ENCODE measurements at places on chromosomes 5 and 9. TPM values are rescaled to one million over a fixed set of nuclear protein-coding genes. Genes with fewer than 3 reads are reported as not detected.

KLHL3 gene
- total RNA-seq, result 6.2 TPM

- DNase-seq, result no peak
Measured at GRCh38 chr9:27539479-27540441, 10.1 kb upstream of the MOB3B start.

- no peak for DNase-seq
Measured at GRCh38 chr5:103452089-103452488, 110.5 kb downstream of the NUDT12 start.

- DNase-seq, result peak; percentile 73
Measured at GRCh38 chr9:74887041-74887980, at the start of gene TRPM6. Gene TRPM6 (minus strand): TSS chr9:74887921. CDS start chr9:74887856, 65 bp downstream.

TPPP gene
- total RNA-seq, result not detected

- no peak for DNase-seq
Measured at GRCh38 chr9:114883709-114884108, 46.7 kb downstream of the TNFSF8 start.

GRCh38 chr9:86082870-86083269 is 16.5 kb downstream of the GOLM1 start:
- no peak for DNase-seq

DNA sequence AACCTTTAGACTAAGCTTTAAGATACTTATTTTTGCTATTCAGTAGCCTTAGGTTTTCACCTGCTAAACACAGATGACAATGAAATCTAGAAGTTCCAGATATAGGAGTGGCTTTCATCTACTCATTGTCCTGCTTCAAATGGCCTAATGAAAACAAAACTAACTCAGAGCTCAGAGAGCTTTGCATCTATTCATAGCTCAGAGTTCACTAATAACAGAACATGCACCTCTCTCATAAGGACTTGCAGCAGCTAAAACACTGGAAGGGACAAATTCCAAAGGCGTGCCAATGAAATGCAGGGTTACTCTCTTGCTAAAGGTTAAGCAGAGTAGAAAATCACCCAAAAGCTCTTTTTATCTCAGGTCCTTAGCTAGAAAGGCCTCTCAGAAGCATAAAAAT is 29.0 kb downstream of the SLC31A2 start:
- DNase-seq, result no peak

DNA sequence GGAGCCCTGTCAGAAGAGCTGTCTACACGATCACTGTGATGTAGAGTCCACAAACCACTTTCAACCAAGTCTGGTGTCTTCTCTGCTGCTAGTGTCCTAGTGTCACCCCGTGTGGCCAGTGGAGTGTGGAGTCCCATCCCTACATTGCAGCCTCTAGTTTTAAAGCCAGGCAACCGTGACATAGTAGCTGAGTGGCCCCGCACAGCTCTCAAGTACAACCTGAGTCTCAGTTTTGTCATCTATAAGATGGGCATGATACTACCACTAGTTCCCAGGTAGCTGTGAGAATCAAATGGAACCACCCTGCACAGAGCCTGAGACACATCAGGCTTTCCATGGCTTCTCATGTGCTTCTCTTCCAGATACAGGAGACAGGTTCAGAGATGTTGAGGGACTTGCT is 43.2 kb upstream of the AKNA start:
- DNase-seq, result peak; percentile 15

DNA sequence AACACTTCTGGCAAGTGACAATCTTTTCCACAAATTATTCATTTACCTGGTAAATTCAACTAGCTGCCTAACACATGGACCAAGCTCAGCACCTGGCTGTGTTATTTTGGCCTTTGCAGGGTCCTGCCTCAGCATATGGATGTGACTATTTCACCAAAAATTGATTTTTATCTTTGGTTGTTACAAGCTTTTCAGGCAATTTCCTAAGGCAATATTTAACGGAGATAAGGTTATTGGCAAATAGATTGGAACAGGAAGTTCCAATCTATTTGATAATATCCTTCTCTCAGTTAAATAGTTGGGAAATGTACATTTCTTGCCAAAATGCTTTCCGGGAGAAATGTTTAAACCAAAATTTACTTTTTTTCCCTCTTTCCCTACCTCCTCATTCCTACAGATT is 415.2 kb upstream of the SMARCA2 start:
- no peak for DNase-seq

DNA sequence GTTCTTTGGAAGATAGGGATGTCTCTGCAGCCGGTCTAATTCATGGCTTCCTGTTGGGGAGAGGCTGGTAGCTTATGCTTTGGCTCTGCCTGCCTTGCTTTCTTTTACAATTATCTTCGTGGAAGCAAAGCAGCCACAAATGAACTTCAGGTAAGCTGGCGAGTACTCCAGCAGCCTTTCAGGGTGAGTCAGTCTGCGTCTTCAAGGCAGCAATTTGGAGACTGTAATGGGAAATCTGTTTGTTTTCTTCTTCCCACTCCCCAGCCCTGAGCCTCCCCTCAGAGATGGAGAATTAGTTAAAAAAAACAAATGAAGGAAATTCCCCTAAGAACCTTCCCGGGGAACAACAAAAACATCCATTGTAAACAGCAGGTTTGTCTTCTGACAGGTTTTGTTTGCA is 100.1 kb downstream of the PSAT1 start:
- DNase-seq, result peak; percentile 65

- no peak for DNase-seq
Measured at GRCh38 chr9:90442723-90443122, 199.9 kb downstream of the DIRAS2 start.

OTP gene
- total RNA-seq, result under 0.01 TPM

- no peak for DNase-seq
Measured at GRCh38 chr5:127580731-127581130, 63.3 kb downstream of the PRRC1 start.
